T-helper 22 cell (primary cell): ENCODE measurements at places on chromosomes 5 and 9.

DNA sequence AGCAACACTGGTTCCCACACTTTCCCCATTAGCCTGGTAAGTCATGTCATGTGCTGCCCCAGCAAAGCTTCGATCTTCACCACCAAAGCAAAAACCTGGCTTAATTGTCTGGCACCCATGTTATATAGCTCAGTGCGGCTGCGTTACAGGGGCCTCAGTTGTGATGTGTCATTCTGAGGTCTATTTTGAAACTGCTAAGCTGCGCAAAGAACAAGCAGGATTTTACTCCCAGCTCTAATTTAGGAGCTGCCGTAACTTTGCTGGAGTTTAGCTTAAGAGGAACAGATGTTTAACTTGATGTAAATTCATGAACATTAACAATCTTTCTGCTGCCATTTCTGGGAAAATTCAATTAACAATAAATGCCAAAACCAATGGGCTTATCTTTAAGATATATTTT lies 274.1 kb downstream of the HSPA4 start:
- no peak for DNase-seq

GRCh38 chr9:115799734-115800133 lies 353.9 kb upstream of the PAPPA start:
- no peak for DNase-seq

- no peak for DNase-seq
These were observed 72.4 kb upstream of the MPDZ start for GRCh38 chr9:13351778-13352386.

DNA sequence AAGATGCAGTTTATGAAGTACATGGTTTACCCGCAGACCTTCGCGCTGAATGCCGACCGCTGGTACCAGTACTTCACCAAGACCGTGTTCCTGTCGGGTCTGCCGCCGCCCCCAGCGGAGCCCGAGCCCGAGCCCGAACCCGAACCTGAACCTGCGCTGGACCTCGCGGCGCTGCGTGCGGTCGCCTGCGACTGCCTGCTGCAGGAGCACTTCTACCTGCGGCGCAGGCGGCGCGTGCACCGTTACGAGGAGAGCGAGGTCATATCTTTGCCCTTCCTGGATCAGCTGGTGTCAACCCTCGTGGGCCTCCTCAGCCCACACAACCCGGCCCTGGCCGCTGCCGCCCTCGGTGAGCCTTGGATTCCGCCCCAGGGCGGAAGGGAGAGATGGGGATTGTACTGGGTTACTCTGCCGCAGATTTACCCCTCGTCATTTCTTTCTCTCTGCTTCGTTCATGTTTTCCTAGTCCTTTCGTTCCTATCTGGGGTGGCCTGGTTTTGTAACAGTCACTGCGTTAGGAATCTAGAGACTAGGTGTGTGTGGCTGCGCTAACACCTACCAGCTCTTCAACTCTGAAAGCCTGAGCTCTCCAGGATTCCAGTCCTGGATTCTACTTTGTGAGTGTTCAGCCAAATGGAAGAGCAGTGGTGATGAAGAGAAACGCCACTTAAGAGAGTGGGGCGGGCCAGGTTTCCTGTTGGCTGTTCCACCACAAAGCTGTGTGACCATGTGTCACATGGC lies 638 bp downstream of the MRPS30 start:
- DNase-seq = peak; percentile 13

DNA sequence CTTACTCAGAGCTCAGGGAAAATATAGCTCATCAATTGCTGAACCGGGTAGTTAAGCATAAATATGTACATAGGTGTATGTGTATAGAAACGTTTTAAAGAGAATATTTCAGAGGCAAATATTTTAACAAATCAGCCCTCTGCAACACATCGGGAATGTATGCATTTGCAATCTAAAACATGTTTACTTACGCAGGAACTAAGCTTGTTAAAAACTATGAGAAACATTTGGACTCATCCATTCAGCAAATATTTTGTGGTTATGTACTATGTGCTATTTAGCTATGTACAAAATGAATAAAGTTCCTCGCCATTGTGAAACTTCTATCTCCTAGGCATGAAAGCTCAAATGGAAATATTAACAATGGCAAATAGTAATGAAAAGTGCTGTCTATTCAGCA lies 469.9 kb downstream of the ARHGEF28 start:
- DNase-seq = no peak

- DNase-seq = no peak
These were observed 6.2 kb downstream of the SKP2 start for GRCh38 chr5:36158144-36158543.

- no peak for DNase-seq
These were observed 14.1 kb downstream of the LCN10 start for GRCh38 chr9:136728548-136729123.

DNA sequence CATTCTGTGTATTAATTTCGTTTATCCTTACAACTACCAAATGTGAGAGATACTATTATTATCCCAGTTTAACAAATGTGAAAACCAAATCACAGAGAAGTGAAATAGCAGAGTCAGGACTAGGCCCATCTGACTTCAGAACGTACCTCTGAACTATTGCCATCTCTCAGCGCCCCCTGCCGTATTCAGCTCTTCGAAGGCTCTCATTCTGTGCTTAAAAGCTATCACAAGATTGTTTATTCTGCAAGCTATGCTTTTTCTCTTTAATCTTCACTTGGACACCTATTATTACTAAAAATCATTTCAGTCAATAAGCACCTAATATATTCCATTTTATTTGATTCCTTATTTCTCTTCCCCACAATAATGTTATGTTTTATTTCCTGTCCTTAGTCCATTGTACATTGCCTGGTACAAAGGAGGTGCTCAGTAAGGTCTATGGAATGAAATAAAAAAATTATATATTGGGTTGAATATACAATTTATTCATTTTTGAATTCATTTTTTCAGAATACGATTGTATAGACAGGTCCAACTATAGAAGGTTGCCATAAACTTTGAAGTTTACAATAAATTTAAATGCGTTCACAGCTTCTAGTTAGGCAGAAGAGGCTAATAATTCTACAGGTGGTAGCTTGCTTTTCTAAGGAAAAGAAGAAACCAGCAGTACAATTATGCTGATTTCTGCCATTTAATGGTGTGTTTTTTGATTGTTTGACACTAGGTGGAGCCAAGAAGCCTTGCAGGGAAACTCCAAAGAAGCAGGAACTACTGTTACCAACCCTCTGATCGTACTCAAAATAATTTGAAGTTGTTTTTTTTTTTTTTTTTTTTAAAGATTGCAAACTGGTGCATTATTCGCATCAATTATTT lies 202.2 kb upstream of the DMRTA1 start:
- no peak for DNase-seq

- DNase-seq = no peak
These were observed 140.5 kb downstream of the SLIT3 start for GRCh38 chr5:169160405-169160901.

- no peak for DNase-seq
These were observed 1119.9 kb downstream of the TAF11L14 start for GRCh38 chr5:18754201-18754600.

- no peak for DNase-seq
These were observed 95.4 kb downstream of the CACNA1B start for GRCh38 chr9:137972988-137973470.

- DNase-seq = no peak
These were observed 3.1 kb upstream of the HK3 start for GRCh38 chr5:176902102-176902814.

GRCh38 chr9:29213417-29214153 lies 1640.3 kb upstream of the C9orf72 start:
- DNase-seq = no peak

DNA sequence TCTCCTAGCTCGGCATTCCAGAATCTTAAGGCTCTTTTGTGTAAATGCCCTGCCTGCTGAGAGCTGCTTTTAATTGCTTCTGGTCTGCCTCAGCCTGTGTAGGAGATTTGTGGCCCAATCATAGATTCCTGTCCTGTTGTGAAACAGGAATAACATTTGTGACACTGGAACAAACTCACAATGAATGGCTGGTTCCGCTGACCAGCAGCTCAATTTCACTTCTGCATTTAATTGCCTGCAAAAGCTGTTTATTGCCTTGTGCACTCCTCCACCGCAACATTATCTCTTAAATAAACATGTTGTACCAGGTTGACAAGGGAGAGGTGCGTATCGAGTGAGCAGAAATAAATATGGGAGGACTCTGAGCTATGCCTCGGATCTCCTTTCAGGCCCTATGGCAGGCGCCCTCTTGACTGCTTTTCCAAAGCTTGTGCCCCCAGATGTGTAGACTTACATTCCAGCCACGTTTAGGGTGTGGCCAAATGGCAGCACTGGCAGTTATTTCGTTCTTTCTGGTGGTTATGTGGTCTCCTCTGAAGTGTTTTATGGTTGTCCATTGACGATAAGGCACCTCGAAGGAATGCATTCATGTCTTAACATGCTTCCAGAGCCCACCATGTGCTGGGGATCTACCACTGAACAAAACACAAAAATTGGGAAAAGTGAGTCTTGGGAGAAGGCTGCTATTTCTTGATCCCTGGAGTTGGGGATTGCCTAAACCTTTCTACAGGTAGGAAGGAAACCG lies 58.1 kb downstream of the DMRT1 start:
- DNase-seq = no peak

- no peak for DNase-seq
These were observed 268.2 kb upstream of the RFX3 start for GRCh38 chr9:3793971-3794383.

GRCh38 chr5:172659909-172660628 lies 19.0 kb downstream of the NEURL1B start:
- DNase-seq = no peak

- no peak for DNase-seq
These were observed 346.9 kb downstream of the NFIB start for GRCh38 chr9:13967011-13967410.

DNA sequence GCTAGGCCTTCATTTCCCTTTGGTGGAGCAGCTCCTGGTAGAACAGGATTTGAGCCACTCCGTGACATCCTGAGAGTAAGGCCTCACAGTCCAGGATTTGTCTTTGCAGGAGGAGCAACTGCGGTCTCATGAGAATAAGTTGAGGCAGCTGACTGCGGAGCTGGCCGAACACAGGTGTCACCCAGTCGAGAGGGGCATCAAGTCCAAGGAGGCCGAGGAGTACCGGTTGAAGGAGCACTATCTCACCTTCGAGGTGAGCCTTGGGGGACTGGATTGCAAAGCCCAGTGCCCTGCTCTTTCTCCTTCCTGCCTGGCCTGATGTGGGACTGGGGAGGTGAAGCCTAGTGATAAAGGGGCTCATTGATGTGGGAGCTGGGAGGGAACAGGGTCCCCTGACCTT lies 44.3 kb downstream of the PSD2 start:
- DNase-seq = no peak

DNA sequence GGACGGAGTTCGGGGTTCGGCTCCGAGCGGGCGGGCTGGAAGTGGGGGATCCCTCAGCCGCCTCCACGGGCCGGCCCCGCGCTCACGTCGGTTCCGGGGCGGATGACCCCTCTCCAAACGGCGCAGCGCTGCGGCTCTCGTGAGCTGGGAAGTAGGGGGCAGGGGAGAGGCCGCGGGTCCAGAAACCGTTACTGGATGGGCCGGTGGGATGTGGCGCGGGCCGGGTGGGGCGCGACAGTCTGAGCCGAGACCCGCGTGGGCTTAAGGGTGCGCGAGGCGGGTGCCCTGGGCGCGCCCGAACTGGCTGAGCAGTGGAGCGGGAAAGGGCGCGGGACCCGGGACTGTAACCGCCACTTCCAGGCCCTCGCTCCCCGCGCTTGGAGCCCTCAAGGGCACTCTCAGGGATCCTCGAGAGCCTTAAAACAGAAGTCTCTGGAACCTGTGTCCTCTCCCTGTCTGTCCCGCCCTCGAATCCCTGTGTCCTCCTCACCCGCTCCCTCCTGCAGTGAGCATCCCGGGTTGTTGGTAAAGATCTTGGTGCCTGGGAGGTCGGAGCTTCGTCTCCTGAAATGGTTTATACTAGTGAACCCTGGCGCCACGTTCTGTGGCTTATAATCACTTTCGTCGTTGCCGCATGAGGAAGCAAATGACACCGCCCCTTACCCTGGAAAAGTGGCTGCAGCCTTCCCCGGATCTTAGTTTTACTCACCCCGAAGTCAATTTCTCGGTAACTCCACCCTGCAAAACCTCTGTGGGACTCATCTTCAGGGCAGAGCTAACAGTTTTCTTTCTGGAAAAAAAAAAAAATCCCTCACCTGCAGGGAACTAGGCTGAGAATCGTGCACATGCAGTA lies 571 bp upstream of the MARCHF11 start:
- DNase-seq = no peak

DNA sequence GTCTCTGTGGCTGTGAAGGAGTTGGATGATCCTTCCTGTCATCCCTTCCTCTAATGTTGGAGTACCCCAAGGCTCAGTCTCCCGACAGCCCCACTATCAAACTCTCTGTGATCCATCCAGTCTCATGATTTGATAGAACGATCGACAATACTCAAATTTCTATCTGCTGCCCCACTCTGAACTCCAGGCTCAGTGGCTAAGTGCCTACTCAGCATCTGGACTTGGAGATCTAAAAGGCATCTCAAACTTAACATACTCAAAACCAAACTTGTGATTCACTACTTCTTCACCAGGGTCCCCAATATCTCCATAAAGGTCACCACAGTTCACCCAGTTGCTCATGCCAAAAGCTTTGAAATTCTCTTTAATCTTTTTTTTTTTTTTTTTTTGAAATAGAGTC lies 15.1 kb upstream of the STRBP start:
- no peak for DNase-seq

GRCh38 chr5:527646-528628 lies 3.7 kb upstream of the SLC9A3 start:
- DNase-seq = no peak

GRCh38 chr9:76161106-76161505 lies 233.1 kb downstream of the RFK start:
- no peak for DNase-seq

- no peak for DNase-seq
These were observed 567.5 kb upstream of the RIOK2 start for GRCh38 chr5:97750576-97750975.
